ENCODE measurements at places on chromosomes 6 and 20.

- DNase-seq = no peak
Measured at GRCh38 chr20:1294497-1294896, 28.4 kb downstream of the SNPH start.

GRCh38 chr20:34980543-34981233 lies 25.0 kb downstream of the MYH7B start:
- no peak for DNase-seq

- DNase-seq = peak; percentile 90
Measured at GRCh38 chr20:35768731-35769664, 2.8 kb upstream of the PHF20 start.

GRCh38 chr20:43840382-43841070 lies 74.1 kb upstream of the TOX2 start:
- DNase-seq = no peak

DNA sequence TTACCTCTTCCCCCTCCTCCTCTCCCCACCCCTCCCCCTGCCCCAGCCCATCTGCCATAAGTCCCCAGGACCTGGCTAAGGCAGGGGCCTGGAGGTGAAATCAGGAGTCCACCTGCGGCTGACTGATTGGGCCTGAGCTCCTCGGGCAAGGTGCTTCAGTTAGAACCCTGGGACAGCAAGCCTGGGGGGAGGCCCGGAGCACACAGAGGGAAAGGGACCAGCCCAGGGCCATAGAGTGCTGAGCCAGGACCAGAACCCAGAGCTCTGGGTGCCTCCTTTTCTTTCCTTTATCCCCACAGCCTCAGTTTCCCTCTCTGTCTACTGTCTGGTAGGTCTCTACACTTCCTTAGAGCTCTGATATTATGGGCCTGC lies 35.7 kb upstream of the VEGFA start:
- no peak for DNase-seq
